LoVo (cell line): ENCODE measurements at places on chromosomes 6 and 20.

- DNase-seq: no peak
Measured at GRCh38 chr20:59812286-59813125, 120.9 kb downstream of the SYCP2 start.

- no peak for DNase-seq
Measured at GRCh38 chr20:33133373-33133941, 34.5 kb upstream of the BPIFA2 start.

GRCh38 chr20:9196110-9196509 is 127.2 kb downstream of the PLCB4 start:
- DNase-seq: no peak

GRCh38 chr6:121652223-121652622 is 216.8 kb downstream of the GJA1 start:
- DNase-seq: no peak

DNA sequence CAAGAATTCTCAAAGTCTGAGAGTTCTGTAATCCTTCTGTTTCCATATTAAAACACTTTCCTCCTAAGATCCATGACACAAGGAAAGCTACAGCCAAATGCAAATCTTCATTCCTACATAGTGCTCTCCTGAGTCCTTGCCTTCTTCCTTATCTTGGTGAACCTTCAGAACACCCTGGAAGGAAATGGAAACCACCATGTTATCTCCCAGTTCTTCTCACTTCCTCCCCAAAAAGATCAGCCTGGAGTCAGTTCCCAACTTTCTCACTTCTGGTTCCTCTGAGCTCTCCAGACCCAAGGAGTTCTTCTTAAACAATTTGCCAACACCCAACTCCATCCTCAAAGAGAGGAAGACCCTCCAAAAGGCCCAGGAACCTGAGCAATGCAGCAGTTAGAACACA is 193.3 kb upstream of the CCN2 start:
- DNase-seq: no peak

- DNase-seq: no peak
Measured at GRCh38 chr6:161409353-161409752, 135.5 kb upstream of the AGPAT4 start.

- DNase-seq: no peak
Measured at GRCh38 chr6:162615016-162615705, 112.4 kb downstream of the PRKN start.

DNA sequence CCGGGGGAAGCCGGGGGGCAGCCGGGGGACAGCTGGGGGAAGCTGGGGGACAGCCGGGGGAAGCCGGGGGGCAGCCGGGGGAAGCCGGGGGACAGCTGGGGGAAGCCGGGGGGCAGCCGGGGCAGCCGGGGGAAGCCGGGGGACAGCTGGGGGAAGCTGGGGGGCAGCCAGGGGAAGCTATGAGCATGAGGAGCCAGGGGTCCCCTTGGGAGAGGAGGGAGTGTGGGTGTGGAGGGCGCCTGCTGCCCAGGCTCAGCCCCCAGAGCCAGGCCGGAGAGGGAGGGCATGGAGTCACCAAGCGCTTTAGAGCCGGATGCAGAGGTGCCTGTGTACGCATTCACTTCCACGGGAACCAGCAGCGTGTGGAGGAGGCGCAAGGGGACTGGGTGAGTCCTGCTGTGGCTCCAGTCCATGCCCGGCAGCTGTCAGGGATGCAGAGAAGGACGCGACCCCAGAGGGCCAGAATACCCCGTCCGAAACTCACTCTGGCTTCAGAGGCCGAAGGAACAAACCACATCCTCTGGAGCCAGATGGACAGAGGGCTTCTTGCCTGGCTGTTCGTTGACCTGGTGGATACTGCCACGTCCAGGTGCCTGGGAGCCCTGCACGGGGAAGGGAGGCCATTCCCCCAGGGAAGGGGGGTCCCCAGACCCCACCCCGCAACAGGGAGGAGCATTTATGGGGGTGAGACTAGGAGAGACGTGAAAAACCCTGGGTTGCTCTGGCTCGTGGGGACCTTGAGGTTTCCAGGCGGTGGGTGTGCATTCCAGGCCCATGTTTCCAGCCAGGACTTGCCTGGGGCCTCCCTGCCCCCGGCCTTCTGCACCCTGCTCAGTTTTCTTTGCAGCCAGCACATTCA is 26.5 kb upstream of the DACT2 start:
- DNase-seq: no peak

DNA sequence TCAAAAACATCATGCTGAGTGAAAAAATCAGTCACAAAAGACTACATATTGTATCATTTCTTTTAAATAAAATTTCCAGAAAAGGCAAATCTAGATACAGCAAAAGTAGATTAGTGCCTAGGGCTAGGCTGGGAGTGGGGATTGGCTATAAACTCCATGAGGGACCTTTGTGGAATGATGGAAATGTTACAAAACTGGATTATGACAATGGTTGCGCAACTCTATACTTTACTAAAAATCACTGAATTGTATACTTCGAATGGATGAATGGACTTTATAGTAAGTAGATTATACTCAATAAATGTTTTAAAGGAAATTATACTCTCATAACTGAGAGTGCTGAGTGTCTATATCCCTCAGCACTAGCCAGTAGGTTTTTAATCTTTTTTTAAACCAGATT is 4.3 kb downstream of the HMGN3 start:
- DNase-seq: no peak

DNA sequence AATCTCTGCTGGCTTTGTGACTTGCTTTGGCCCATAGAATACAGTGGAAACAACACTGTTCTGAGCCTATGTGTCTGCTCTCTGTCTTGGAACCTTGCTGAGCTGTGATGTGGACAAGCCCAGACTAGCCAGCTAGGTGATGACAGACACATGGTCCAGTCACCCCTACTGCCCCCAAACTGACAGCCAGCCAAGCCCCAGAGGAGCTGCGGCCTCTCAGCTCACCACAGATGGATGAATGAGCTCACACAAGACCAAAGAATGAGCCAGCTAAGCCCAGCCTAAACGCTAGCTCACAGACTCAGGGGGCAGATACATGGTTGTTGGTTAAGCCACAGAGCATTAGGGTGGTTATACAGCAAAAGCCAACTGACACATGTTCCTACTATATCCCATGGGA is 4.1 kb downstream of the AARS2 start:
- no peak for DNase-seq

DNA sequence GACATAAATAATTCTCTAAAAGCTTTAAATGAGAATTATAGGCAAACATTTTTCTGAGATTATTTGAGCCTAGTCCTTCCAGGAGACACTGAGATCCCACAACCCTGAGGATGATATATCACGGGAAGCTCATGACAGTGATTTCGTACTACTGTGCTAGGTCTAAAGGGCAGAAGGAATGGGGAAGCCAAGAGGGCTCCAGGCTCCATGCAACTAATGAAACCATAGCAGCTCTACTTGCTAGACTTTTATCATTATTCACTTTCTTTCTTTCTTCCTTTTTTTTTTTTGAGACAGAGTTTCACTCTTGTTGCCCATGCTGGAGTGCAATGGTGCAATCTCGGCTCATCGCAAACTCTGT is 57.3 kb upstream of the SGK1 start:
- DNase-seq: no peak
